Tongue (tissue), 3 donors: ENCODE measurements at places on chromosomes 7 and 10. TPM values are rescaled to one million over a fixed set of nuclear protein-coding genes. Genes with fewer than 3 reads are reported as not detected.

GRCh38 chr7:26898891-26899290 is 34.5 kb upstream of the SKAP2 start:
- DNase-seq, result no peak

DNA sequence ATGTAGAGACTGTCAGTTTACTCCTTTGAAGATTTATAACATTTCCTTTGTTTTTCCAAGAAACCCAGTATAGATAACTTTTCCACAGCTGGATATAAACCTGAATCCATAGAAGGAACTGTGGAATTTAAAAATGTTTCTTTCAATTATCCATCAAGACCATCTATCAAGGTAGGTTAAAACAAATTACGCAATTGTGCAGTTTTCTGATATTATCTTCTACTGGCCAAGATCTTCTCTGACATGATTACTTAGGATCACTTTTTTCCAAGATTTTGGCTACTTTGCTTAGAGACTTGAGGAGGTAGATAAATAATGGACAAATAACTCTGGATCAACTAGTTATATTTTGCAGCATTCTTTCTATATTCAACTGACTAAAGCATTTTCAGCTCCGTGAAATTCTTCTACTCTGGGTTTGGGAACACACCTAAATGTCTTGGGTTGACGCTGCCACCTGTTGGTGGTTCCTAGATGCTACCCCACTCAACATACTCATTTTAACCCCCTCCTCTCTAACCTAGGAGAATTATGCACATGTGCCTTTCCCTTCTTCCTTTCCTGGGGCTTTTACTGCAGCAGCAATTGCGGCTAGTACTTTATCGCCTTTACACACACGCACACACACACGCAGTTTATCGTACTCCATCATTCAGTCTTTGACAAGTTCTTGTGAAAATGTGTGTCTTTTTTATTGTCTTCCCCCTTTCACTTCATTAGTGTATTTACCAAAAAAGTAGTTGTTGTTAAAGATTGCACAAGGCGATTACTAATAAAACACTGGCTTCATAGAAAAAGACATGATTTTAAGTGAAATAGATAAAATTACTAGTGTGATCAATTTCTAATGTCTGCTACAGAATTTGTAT is 32.7 kb downstream of the ABCB5 start:
- DNase-seq, result peak; percentile 7

- peak; percentile 24 for DNase-seq
These were observed 189.8 kb downstream of the HECW1 start for GRCh38 chr7:43302211-43302711.

The PPIF gene
- 26.6 TPM for total RNA-seq

The SPDYE11 gene
- total RNA-seq, result not detected

GRCh38 chr7:142595816-142596516 is 153.3 kb upstream of the PRSS1 start:
- no peak for DNase-seq

The MCM10 gene
- 4.2 TPM for total RNA-seq

The PPP1R17 gene
- total RNA-seq, result not detected

- no peak for DNase-seq
These were observed 130.9 kb downstream of the BMPER start for GRCh38 chr7:34036051-34036920.

DNA sequence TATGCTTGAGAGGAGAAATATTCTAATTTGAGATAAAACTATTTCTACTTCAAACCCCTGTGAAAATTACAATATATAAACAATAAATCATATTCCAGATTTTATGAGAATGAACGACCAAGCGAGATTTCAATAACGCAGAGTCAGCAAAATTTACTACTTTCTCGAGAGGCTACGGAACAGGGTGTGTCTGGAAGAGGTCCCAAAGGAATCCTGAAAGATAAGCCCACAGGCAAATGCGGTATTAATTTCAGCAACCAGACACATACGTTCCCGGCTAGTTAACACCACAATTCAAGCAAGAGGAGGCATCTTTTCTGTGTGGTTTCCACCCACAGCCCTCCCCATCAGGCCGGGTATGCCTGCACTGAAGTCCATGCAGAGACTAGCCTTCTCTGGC is 26.4 kb downstream of the BEND7 start:
- no peak for DNase-seq

GRCh38 chr10:60148266-60148840 is 241.3 kb downstream of the ANK3 start:
- DNase-seq, result peak; percentile 81
